ENCODE measurements at places on chromosomes 4 and X.

DNA sequence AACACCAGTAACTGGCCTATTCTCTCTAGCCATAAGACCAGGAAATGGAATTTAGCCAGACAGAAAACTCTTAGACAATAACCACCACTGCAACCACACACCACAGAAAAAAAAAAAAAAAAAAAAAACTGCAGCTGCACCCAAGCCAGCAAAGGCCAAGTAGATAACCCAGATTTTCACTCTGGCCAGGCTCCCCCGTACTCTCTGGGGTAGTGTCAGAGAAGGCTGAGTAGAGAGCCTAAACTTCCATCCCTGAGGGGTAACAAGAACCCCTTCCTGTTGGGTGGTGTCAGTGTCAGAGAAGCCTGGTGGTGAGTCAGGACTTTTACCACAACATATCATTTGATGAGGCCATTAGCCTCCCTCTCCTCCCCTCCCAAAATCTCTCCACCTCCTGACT lies 5.6 kb upstream of the DLG3 start:
- no peak for DNase-seq

DNA sequence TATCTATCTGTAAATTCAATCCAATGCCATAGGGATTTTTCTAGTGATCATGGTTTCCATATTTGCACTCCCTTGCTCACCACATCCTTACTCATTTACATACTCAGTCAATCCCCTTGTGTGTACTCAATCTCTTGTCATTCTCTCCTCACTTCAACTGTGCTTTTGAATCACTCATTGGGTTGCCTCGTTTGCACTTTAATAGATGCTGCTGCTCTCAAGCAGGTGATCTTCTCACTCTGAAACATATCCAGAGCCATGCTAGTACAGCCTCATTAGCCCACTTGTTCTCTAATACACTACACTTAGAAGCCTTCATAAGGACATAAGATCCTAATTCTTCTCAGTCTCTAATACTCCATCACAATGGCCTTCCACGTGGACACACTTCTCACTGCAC lies 507.9 kb downstream of the TECRL start:
- no peak for DNase-seq

DNA sequence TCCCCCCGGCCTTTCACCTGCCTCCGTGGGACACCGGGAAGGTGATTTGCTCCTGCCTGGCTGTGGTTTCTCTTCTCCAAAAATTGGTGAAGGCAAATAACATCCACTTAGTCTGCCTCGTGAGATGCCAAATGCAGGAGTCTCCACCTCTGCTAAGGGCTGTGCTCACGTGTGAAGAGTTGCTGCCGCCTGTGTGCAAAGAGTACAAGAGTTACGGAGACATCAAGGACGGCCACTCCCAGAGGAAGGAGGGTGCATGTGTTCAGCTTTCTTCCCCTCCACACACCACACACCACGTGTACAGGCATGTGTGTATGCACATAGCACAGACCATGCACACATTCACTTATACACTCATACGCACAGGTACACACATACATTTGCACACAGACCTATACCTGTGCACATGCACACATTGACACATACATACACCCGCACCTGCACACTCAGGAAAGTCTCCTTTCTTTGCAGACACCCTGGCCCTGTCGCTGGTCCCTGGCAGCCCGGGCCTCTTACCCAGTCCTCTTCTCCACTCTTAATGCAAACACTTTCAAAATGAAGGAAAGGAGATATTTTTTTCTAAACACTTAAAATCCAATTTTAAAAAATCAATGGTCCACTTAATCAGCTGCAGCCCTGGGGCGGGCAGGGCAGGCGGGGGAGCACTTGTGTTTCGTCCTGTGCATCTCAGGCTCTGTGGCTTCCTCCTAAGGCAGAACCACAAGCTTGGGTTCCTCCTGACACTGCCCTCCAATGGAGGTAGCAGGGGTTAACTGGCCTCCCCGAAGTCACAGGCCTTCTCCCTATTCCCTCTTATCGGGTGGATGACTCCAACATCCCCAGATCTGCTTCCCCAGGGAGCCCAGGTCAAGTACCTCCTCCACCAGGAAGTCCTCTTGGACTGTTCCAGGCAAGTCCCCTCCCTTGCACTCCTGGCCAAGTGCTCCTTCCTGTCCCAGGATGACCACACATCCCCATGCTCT lies 103.0 kb downstream of the CPZ start:
- no peak for DNase-seq

DNA sequence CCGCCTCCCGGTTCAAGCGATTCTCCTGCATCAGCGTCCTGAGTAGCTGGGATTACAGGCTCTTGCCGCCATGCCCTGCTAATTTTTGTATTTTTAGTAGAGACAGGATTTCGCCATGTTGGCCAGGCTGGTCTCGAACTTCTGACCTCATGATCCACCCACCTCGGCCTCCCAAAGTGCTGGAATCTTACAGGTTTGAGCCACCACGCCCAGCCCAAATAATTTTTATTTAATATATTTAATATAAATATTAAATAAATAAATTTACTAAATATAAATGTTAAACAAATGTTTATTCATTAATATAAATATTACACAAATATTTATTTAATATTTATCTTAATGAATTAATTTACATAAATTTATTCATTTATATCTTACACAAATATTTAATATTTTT lies 120.2 kb downstream of the SHOX start:
- DNase-seq, result no peak

GRCh38 chr4:24896977-24897376 lies 15.9 kb downstream of the CCDC149 start:
- no peak for DNase-seq

- no peak for DNase-seq
These were observed 296.1 kb downstream of the TRIML1 start for GRCh38 chr4:188435381-188435780.

GRCh38 chr4:104494185-104494584 lies 509 bp downstream of the CXXC4 start:
- DNase-seq, result no peak

- no peak for DNase-seq
These were observed 187.7 kb upstream of the GATB start for GRCh38 chr4:151948351-151949016.

Data from activated CD4-positive, alpha-beta T cell treated with anti-CD3 and anti-CD28 coated beads, Interleukin-2, amount 50 U/mL, for 24 hours (primary cell).